Thoracic aorta (tissue), 2 donors: ENCODE measurements at places on chromosomes 2 and 18. TPM values are rescaled to one million over a fixed set of nuclear protein-coding genes. Genes with fewer than 3 reads are reported as not detected.
A peak's percentile ranks its signal among the peaks of the same experiment; 100 is the strongest.

Gene KCNS3
- 33.6 TPM for total RNA-seq

Gene CPO
- total RNA-seq: 3.0 TPM

Gene TOGARAM2
- 0.49 TPM for total RNA-seq

Gene CAPN14
- total RNA-seq: not detected

Gene PCARE
- not detected for total RNA-seq

DNA sequence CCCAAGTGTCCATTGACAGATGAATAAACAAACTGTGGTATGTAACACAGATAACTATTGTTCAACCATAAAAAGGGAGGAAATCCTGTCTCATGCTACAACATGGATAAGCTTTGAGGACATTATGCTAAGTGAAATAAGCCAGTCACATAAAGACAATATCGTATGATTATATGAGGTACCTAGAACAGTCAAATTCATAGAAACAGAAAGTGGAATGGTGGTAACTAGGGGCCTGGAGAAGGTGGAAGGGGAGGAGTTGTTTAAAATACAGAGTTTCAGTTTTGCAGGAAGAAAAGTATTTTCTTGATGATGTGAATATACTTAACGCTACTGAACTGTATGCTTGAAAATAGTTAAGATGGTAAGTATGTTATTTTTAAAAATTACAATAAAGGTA is 304.6 kb upstream of the CXCR4 start:
- H3K27ac ChIP-seq: no peak overlapping the region
- H3K27me3 ChIP-seq: no peaks in the 10 kb centered on the region
- H3K36me3 ChIP-seq: no peaks in the 10 kb centered on the region

GRCh38 chr2:197079832-197080555 is 153.5 kb upstream of the PGAP1 start:
- H3K27me3 ChIP-seq: no peaks in the 10 kb centered on the region
- DNase-seq: no peak
- peaks cover 27% of the 10 kb centered on the region for H3K4me1 ChIP-seq
- peak overlapping the region; percentile 69 for H3K27ac ChIP-seq
- H3K4me3 ChIP-seq: no peak overlapping the region

GRCh38 chr18:57737400-57738060 is 65.6 kb downstream of the ATP8B1 start:
- H3K4me3 ChIP-seq: no peak overlapping the region
- peaks cover 27% of the 10 kb centered on the region for H3K4me1 ChIP-seq
- H3K27me3 ChIP-seq: no peaks in the 10 kb centered on the region
- DNase-seq: peak; percentile 75

DNA sequence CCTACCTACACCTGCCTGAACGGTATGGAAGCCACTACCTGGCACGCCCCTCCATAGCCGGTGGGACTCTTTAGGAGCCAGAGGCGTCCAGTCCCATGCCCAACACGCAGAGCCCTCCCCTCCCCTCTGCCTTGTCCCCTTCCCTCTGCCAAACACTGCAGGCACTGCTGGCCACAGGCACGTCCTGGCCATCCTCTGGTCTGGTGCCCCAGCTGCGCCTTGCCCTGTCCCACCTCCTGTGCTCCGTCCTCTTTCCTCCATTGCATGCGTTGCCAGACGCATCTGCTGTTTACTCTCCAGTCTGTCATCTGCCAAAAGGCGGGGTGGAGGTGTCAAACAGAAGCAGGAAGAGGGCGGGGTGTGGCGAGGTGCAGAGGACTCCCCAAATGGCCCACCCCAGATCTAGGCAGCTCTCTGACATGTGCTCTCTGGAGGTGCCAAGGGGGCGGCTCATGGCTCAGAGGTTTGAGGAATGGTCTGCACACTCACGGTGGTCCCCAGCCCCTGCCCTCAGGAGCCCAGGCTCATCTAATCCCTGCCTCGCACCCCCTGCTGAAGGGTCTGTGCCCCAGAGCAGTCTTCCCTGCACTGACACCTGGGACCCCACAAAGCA is 45.1 kb downstream of the HS6ST1 start:
- H3K27ac ChIP-seq: no peak overlapping the region
- H3K4me1 ChIP-seq: no peaks in the 10 kb centered on the region
- H3K36me3 ChIP-seq: no peaks in the 10 kb centered on the region
- no peaks in the 10 kb centered on the region for H3K27me3 ChIP-seq
- DNase-seq: no peak

GRCh38 chr2:149536649-149537048 is 50.9 kb downstream of the MMADHC start:
- H3K36me3 ChIP-seq: no peaks in the 10 kb centered on the region
- H3K4me3 ChIP-seq: no peak overlapping the region
- no peaks in the 10 kb centered on the region for H3K27me3 ChIP-seq
- H3K27ac ChIP-seq: no peak overlapping the region
- no peaks in the 10 kb centered on the region for H3K4me1 ChIP-seq
- DNase-seq: no peak

GRCh38 chr2:31348618-31349017 is 65.9 kb downstream of the XDH start:
- H3K27me3 ChIP-seq: no peaks in the 10 kb centered on the region
- no peaks in the 10 kb centered on the region for H3K36me3 ChIP-seq
- no peaks in the 10 kb centered on the region for H3K4me1 ChIP-seq
- no peak for DNase-seq
- H3K4me3 ChIP-seq: no peak overlapping the region

GRCh38 chr18:39960550-39960949 is 1994.5 kb upstream of the PIK3C3 start:
- H3K27ac ChIP-seq: no peak overlapping the region
- no peaks in the 10 kb centered on the region for H3K36me3 ChIP-seq
- H3K4me3 ChIP-seq: no peak overlapping the region
- H3K4me1 ChIP-seq: no peaks in the 10 kb centered on the region

- no peaks in the 10 kb centered on the region for H3K36me3 ChIP-seq
- H3K27me3 ChIP-seq: no peaks in the 10 kb centered on the region
- H3K4me1 ChIP-seq: no peaks in the 10 kb centered on the region
- H3K4me3 ChIP-seq: no peak overlapping the region
- no peak overlapping the region for H3K27ac ChIP-seq
- DNase-seq: no peak
These were observed 69.9 kb downstream of the RNF152 start for GRCh38 chr18:61822879-61823278.

DNA sequence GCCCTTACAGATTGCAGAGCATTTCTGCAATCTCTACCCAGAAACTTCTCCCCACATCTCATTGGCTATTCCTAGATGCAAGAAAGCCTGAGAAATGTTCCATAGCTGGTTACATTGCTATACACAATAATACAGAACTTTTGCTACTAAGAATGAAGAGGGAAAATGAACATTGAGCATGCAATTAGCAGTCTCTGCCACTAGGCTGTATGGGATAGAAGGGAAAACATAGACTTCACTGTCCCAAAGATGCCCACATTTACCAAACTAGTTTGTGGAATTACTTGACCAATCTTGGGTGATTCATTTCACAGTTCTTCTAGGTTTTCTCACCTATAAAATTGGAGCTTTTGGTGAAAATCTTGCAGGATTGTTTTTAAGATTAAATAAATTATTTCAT is 265.7 kb upstream of the NT5C1B start:
- no peak overlapping the region for H3K4me3 ChIP-seq
- no peaks in the 10 kb centered on the region for H3K36me3 ChIP-seq
- no peak for DNase-seq
- H3K27ac ChIP-seq: no peak overlapping the region
- H3K27me3 ChIP-seq: no peaks in the 10 kb centered on the region

DNA sequence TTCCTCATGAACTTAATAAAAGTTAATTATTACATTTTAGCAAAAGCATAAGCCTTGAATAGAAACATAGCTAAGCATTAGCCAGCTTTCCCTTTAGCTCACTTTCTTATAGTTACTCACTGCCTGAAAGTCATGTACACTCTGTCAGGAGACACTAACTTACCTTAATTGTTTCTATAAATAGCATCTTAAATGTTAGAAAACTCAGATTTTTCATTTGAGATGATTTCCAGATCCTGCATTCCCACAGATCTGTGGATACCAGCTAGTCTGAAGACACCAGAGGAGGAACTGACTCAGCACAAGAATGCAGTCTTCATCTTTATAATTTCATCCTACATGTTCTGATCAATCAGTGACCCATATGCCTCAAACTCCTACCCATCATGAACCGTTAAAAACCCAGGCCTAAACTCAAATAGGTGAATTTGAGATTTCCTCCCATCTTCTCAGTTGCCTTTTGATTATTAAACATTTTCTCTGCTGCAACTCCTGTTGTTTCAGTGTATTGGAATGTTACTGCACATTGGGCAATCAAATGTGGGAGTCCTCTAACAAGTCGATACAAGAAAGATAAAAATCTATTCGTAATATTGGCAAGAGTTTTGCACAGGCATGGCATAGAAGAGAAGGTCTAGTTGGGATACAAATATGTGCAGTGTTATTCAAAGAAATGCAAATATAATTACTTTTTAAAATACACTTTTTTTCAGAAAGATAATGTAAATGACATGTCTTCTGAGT is 857.4 kb upstream of the CDH2 start:
- no peak overlapping the region for H3K27ac ChIP-seq
- H3K27me3 ChIP-seq: no peaks in the 10 kb centered on the region
- H3K4me1 ChIP-seq: no peaks in the 10 kb centered on the region
- H3K36me3 ChIP-seq: no peaks in the 10 kb centered on the region
- no peak overlapping the region for H3K4me3 ChIP-seq

- H3K27ac ChIP-seq: peak overlapping the region; percentile 79
- H3K4me3 ChIP-seq: peak overlapping the region; percentile 48
- DNase-seq: no peak
These were observed 30.1 kb downstream of the MBP start for GRCh38 chr18:77102259-77103040.

- H3K27ac ChIP-seq: peak overlapping the region; percentile 91
- H3K4me3 ChIP-seq: peak overlapping the region; percentile 62
- H3K4me1 ChIP-seq: peaks cover 64% of the 10 kb centered on the region
- peak; percentile 84 for DNase-seq
- H3K36me3 ChIP-seq: no peaks in the 10 kb centered on the region
These were observed 16.5 kb downstream of the TWIST2 start for GRCh38 chr2:238864207-238865014.

DNA sequence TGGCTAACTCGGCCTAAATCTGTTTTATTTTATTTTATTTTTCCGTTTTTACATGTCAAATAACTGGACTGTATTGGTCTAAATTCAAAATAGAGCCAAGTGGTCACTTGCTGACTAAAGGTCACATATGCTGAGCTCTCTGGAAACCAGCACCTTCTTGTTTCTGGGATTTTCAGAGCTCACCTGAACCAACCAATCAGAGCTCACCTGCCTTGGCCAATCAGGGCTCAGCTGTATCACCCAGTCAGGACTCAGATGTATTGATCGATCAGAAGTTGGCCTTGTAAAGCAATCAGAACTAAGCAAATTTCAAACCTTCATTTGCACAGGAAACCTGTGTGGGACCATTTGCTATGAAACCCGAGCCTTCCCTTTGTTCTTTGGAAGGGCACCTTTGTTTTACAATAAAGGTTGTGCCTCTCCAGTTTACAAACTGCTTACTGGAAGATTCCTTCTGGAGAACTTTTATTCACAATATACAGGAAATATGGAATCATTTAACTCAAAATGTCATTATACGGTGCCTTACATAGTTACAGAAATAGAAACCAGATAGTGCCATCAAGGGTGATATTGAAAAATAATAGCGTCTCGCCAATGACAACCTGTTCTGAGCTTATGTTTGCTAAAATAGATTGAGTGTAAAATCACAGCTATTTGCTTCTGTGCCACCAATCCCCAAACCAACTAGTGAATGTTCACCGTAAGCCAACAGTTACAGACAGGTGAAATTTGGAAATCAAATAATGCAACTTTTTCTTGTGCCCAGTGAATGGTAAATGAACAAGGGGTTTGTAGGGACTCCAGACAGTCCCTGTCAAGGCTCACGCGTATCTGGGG is 17.3 kb upstream of the PSD4 start:
- no peak overlapping the region for H3K27ac ChIP-seq
- no peaks in the 10 kb centered on the region for H3K27me3 ChIP-seq
- H3K4me1 ChIP-seq: no peaks in the 10 kb centered on the region
- DNase-seq: no peak
- H3K36me3 ChIP-seq: no peaks in the 10 kb centered on the region

- H3K36me3 ChIP-seq: no peaks in the 10 kb centered on the region
- no peak overlapping the region for H3K27ac ChIP-seq
- H3K4me3 ChIP-seq: no peak overlapping the region
- no peaks in the 10 kb centered on the region for H3K4me1 ChIP-seq
These were observed 46.7 kb upstream of the SERPINE2 start for GRCh38 chr2:224085811-224086210.

- DNase-seq: no peak
- H3K36me3 ChIP-seq: no peaks in the 10 kb centered on the region
- no peaks in the 10 kb centered on the region for H3K27me3 ChIP-seq
- no peak overlapping the region for H3K27ac ChIP-seq
- H3K4me1 ChIP-seq: no peaks in the 10 kb centered on the region
These were observed 157.7 kb downstream of the COL4A4 start for GRCh38 chr2:227006189-227006897.

GRCh38 chr2:240647503-240648154 is 22.3 kb downstream of the GPR35 start:
- no peak overlapping the region for H3K27ac ChIP-seq
- H3K27me3 ChIP-seq: no peaks in the 10 kb centered on the region
- H3K36me3 ChIP-seq: no peaks in the 10 kb centered on the region
- H3K4me1 ChIP-seq: no peaks in the 10 kb centered on the region
- no peak overlapping the region for H3K4me3 ChIP-seq

DNA sequence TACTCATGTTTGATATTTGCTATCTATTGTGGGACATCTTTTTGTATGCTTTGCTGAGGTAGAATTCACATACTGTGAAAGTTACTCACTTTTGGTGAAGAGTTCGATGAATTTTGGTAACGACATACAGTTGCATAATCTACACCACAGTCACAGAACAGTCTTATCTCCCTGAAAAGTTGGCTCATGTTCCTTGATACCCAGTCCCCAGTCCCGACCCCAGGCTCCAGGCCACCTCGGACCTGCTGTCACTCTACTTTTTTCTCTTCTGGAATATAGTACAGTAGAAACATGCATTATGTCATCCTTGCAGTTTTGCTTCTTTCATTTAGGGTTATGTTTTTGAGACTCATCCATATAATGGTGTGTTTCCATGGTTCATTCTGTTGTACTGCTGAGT is 191.7 kb downstream of the FAM210A start:
- H3K36me3 ChIP-seq: no peaks in the 10 kb centered on the region
- H3K27ac ChIP-seq: no peak overlapping the region
- H3K4me3 ChIP-seq: no peak overlapping the region
- DNase-seq: no peak
- H3K27me3 ChIP-seq: no peaks in the 10 kb centered on the region
- H3K4me1 ChIP-seq: peaks cover 21% of the 10 kb centered on the region

DNA sequence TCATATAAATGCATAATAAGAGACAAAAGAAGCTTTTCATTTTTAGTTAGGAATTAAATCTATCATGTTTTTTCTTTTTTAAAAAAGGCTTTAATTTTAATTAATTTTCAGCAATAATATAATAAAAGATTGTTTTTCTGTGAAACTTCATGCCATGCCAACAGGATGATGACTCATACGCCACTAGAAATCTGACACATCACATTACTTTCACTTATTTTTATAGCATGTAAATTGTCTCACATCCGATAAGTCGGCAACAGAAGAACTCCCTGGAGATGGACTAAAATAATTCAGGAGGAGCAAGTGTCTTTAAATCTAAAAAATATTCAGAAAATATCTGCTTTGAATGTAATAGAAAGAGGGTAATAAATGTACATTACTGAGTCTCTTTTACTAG is 1024.2 kb upstream of the ACVR2A start:
- DNase-seq: no peak
- H3K27me3 ChIP-seq: no peaks in the 10 kb centered on the region
